ENCODE measurements at places on chromosomes 11 and 22. TPM values are rescaled to one million over a fixed set of nuclear protein-coding genes. Genes with fewer than 3 reads are reported as not detected.

SLC17A6 gene
- total RNA-seq = not detected

GGT1 gene
- 4.3 TPM for total RNA-seq

FAM111B gene
- total RNA-seq = 1.00 TPM

MYRF gene
- total RNA-seq = under 0.01 TPM

SCGB1C1 gene
- total RNA-seq = not detected

OR5AN1 gene
- total RNA-seq = not detected

SCN2B gene
- total RNA-seq = under 0.01 TPM
